Putamen (tissue), 1 donor: ENCODE measurements at places on chromosomes 7 and 10.

DNA sequence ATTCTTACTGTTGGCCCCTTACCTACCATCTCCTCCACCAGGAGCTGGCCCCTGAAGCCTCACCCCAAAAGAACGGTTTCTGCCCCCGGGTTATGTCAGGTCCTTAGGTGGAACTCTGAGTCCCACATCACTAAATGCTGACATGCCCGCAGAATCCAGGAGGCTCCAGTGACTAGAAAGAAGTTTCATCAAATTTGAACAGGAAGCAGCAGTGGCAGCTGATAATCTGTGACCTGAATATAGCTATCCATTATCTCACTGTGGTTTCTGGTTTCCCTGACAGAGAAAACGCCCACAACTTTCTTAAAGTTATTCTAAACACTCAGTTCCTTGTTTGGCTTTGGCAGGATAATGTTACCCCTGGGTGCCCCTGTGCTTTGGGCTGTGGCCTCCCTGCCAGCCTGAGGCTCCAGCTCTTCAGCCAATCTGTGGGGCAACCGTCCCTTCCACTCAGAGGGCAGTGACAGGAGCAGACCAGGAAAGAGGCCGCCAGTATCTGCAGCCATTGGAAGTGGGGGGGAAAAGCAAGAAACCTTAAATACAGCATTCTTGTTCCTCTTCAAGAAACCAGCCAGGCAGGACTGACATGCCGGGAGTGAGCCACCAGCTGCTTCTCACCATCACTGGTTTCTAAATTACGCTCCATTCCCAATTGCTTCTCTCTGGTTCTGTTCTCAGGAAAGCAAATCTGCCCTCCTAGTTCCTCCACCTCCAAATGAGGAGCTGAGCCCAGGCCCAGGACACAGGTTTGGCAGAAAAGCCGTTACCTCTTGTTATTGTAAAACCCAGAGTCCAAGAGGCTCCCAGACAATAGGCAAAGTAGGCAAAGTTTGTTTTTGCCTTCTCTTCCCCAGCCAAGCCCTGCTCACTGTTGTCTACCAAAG lies 41.2 kb upstream of the VCL start:
- no peak for DNase-seq

DNA sequence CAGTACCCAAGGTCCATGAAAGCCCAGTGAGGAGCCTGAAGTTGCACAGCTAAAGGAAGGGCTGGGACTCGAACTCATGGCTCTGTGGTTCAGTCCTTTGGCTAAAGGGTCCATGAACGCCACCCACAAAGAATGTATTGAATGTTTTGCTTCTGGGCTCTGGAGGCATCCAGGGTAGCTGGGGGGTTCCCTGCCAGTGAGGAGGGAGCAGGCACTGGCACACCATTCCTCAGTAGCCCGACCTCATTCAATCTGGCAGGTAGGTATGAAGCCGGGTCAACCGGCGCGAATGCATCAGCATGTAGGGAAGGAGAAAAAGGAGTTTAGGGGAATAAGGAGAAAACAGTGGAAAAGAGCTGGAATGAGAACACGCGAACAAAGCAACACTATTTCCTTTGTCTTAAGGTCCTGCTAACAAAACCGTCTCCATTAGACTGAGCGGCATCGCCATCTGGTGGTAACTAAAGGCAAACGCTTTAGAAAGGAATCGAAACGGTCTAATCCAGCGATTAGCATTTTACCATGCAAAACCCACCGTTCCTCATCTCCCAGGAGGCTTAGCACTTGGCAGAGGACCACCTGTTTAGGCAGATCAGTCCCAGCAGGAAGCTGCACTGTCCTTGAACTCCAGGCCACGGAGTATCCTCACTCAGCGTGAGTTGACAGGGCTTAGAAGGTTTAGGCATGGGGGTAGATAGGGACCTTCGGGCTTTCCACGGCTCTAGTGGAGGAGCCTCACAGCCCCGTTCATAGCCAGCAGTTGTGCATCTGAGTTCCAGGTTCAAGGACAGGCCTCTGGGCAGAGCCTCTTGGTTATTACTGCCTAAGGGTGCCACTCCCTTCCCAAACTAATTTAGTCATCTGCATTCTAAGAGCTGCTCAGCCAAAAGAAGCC lies 122.8 kb downstream of the UBE2H start:
- peak; percentile 62 for DNase-seq

GRCh38 chr7:33970536-33970935 lies 65.2 kb downstream of the BMPER start:
- no peak for DNase-seq

GRCh38 chr10:129814681-129815646 lies 149.1 kb downstream of the EBF3 start:
- DNase-seq = no peak

- no peak for DNase-seq
These were observed 64.1 kb downstream of the CFAP58 start for GRCh38 chr10:104417637-104418292.

GRCh38 chr10:115173915-115174443 lies 80.8 kb downstream of the ATRNL1 start:
- DNase-seq = no peak

GRCh38 chr7:98011996-98012395 lies 22.0 kb upstream of the OCM2 start:
- DNase-seq = no peak

DNA sequence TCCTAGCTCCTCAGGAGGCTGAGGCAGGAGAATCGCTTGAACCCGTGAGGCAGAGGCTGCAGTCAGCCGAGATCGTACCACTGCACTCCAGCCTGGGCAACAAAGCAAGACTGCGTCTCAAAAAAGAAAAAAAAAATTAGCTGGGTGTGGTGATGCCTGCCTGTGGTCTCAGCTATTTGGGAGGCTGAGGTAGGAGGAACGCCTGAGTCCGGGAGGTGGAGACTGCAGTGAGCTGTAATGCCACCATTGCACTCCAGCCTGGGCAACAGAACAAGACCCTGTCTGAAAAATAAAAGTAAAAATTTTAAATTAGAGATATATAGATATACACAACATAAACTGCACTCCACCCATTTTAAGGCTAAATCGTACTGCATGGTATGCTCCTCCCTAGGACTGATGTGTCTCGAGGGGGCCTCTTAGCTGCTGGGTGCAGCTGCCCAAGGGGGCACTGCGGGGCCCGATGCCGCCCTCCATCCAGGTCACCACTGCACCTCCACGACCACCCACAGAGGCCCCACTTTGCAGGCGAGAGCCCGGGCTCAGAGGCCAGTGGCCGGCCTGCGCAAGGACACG lies 40.9 kb upstream of the FOXK1 start:
- DNase-seq = no peak

DNA sequence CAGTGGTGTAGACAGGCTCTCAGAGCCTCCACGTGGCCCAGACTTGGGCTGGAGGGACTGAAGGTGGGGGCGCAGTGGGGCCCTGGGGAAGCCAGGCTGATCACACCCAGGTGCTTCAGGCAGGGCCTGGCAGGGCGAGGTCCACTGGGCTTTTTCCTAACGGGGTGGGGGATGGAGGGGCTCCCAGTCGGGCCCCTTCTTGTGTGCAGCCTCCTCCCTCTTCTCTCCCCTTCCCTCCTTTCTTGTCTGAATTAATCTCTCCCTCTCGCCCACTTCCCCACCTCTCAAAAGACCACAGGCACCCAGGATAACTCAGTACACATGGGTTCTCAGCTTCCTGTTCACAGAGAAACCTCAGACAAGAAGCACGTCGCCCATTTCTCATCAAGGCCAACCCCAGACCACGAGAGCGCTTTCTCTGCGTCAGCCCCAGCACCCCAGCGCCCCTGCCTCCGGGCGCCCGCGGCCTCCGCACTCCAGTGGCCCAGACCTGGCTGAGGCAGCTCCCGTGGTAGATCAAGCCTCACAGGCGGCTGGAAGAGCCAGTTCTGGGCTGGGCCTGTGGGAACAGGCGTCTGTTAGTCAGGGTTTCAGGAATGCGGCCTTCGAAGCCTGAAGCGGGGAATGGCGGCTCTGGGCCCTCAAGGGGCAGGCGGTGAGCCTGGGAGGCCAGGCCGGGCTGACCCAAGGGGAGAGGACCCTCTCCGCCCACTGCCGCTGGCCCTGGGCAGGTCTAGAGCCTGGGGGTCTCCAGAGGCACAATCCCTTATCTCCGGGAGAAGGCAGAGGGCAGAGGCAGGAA lies 50.6 kb downstream of the PWWP2B start:
- no peak for DNase-seq

- no peak for DNase-seq
These were observed 70.0 kb downstream of the SLC35B4 start for GRCh38 chr7:134246761-134247160.

DNA sequence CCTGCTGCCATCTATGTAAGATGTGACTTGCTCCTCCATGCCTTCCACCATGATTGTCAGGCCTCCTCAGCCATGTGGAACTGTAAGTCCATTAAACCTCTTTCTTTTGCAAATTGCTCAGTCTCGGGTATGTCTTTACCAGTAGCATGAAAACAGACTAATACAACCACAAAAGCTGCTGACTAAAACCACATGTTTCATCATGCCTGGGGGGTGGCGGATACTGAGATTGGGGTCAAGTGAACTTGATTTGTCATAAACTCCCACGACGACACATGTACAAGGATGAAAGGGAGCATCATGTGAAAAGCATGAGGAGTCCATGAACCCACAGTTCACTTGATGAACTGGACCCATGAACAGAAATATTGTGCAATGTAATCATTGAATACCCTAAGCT lies 134.9 kb upstream of the ANK3 start:
- no peak for DNase-seq
